ENCODE measurements at places on chromosomes 6 and 20.

- no peak for DNase-seq
These were observed 48.3 kb downstream of the RREB1 start for GRCh38 chr6:7155871-7156579.

GRCh38 chr6:51398793-51399192 lies 580.1 kb downstream of the TFAP2B start:
- no peak for DNase-seq

DNA sequence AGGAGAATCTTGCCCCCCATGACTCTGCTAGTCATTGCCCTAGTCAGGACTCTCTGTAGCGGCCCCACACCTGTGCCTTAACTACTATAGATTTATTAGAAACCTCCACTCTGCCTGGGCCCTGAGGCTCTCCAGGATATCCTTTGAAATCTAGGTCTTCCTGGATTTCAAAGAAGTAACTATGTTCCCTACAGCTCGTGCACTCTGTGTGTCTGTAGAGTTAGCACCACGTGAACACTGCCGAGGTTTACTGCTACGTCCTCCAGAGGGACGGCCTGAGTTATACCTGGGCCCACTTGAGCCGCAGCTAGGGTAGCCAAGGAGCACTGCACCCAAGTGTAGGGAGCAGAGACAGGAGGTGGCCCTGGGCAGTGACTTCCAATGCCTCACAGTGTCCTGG lies 19.8 kb downstream of the GLP1R start:
- no peak for DNase-seq

- no peak for DNase-seq
These were observed 70.2 kb downstream of the LYRM4 start for GRCh38 chr6:5190507-5190906.

DNA sequence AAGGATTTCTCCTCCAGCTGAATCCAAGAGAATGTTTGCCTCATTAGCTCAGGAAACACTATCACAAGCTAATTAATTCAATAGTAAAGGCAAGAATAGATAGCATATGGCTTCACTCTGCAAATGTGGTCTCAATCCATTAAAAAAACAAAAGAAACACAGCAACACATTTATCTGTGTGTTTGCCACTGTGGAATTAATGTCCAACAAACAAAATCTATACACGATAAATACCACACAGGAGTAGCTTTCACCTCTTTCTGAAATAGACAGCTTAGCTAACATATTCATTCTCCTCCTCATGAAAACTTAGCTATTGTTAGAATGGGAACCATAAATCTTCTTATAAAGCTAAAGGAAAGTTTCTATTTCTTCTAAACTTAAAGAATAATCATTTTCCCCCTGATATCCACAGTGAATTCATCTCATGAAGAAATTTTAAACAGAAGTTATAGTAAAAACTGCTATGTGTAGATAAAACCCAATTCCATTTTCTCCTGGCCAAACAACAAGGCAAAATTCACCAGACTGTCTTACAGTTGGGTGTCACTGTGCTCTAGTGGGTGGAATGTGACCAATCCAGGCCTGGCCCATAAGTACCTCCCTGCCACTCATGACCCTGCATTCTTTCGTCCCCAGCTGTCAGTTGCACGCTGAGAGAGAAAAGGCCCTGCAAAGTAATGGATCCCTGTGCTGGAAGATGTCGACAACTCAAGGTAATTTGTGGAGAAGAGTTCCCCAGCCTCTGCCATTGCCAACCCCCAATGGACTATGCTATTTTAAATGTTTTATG lies 92.9 kb upstream of the NRSN1 start:
- DNase-seq = no peak

- DNase-seq = peak; percentile 26
These were observed 73.5 kb downstream of the ARMC2 start for GRCh38 chr6:108921547-108922361.

GRCh38 chr6:82441047-82441855 lies 77.6 kb downstream of the TPBG start:
- no peak for DNase-seq

DNA sequence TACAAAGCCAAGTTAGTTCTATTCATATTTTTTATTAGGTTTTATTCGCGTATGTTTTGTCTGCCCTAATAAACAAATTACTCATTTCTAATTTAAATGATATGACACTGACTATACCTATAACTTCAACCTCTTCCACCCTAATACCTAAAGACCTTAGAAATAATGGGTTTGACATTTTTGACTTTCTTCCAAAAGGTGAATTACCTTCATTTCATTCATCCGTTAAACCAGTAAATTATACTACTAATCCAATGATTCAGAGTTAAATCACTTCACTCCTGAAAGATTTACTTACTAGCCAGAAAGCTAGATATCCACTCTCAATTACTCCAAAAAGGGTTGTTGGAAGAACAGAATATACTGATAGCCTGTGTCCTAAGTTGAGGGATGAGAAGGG lies 5.2 kb downstream of the MRPS10 start:
- DNase-seq = no peak

DNA sequence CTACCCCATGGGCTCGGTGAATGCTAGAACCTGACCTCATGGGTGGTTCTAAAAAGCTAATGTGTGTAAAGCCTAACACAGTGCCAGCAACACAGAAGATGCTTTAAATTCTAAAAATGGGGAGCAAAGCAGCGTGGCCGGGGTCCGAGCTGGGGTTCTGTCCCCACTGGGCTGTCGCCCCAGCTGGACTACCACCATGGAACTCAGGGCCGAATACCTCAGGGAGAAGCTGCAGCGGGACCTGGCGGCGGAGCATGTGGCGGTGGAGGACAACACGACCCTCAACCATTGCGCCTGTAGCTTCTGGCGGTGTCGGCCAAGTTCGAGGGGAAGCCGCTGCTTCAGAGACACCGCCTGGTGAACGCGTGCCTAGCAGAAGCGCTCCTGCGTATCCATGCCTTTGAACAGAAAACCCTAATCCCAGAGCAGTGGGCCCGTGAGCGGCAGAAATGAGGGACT lies 8.4 kb downstream of the SOX4 start:
- no peak for DNase-seq
